ENCODE measurements at places on chromosomes 3 and 15.

GRCh38 chr3:176219970-176220369 lies 977.3 kb downstream of the TBL1XR1 start:
- DNase-seq, result no peak

DNA sequence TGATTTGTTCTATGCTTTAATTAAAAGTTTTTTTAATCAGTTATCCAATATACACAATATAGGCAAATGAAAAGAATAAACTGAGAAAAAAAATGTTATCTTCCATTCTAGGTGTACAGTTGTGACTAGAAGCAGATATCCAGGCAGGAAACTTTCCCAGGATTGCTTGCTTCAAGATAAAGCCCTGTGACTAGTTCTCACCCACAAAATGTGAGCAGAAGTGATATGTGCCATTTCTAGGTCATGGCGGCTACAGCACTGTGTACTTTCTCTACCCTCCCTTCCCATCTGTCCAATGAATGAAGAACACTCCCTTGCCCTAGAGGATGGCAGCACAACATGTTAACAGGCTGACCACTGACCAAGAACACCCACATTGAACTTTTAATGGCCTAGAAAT lies 110.5 kb upstream of the STT3B start:
- DNase-seq, result no peak

DNA sequence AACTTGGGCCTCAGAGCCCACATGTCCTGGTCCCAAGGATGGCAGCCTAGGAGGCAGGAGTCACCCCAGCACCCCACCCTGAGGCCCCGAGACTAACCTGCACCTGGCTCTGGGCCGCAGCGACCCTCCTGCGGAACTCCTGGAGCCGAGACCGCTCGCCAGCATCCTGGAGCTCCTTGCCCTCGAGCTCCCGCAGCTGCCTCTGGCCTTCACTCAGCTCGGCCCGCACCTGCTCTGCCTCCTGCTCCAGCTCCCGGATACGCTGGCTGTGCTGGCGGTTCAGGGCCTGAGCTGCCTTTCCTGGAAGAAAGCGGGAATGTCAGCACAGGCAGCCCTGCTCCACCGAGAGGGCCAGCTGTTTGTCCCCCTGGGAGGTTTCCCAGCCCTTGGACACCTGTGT lies 13.2 kb downstream of the KIF7 start:
- no peak for DNase-seq

DNA sequence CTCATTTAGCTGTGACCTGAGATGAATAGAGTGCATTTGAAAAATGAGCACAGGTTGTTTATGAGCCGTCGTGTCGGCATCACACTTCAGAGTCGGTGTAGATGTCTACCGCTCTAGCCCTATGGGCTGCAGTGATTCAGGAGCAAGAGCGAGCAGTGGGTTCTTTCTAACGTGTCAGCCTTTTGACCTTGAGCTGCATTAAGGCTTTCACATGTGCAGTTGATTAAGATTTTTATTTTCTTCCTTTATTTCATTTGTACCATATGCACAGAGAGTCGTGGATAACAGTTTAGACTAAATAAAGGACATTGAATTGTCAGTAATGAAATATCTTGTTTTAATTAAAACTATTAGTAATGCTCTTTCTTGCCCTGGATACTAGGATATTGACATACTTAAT lies 368.2 kb downstream of the PTPRG start:
- DNase-seq, result no peak

DNA sequence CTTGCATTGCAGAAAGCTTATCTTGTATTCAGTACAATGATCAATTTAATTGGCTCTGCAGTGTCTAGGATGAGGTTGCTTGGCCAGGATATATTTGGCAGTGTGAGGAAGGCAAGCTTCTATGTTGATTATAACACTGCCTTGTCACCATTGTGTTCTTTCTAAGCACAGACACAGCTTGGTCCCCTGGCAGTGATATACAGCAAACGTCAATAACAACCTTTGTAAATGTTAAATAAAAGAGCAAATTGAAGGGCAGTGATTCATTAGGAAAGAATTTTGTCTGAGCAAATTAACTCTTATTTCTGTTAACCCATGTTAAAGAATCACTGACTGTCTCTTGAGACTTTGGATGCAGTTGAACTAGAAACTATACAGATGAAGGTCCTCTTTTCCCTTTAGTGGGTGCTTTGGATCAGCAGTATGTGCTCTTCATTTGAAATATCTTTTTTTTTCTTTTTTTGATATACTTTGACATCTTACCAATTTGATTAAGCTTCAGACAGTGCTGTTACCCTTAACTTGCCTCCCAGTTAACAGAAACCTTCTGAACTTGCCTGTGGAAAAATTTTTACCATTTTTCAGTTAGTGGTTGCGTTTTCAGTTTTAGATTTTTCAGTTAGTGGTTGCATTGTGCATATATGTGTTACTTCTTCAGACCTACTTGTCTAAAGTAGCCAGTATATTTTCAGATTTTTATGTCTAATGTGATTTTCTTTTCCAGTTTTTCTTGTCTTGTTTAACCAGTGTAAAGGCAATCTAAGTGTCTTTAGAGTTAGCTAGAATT lies 199.8 kb downstream of the TCF12 start:
- DNase-seq, result no peak

GRCh38 chr15:45612790-45613415 lies 21.9 kb upstream of the SQOR start:
- DNase-seq, result no peak

DNA sequence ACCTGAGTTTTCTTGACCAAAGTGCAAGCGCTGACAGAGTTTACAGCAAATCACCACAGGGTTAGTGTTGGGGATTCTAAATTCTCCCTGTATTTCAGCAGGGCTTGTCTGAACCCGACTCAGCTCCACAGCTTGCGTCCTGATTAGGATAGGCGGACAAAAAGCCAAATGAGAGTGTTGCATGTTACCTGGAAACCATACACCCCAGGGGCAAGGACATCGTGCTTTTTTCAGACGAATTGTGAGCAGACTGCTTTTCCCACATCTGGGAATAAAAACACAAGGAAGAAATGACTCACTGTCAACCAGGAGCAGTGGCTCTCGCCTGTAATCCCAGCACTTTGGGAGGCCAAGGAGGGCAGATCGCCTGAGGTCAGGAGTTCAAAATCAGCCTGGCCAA lies 3.0 kb downstream of the DZIP1L start:
- DNase-seq, result no peak

DNA sequence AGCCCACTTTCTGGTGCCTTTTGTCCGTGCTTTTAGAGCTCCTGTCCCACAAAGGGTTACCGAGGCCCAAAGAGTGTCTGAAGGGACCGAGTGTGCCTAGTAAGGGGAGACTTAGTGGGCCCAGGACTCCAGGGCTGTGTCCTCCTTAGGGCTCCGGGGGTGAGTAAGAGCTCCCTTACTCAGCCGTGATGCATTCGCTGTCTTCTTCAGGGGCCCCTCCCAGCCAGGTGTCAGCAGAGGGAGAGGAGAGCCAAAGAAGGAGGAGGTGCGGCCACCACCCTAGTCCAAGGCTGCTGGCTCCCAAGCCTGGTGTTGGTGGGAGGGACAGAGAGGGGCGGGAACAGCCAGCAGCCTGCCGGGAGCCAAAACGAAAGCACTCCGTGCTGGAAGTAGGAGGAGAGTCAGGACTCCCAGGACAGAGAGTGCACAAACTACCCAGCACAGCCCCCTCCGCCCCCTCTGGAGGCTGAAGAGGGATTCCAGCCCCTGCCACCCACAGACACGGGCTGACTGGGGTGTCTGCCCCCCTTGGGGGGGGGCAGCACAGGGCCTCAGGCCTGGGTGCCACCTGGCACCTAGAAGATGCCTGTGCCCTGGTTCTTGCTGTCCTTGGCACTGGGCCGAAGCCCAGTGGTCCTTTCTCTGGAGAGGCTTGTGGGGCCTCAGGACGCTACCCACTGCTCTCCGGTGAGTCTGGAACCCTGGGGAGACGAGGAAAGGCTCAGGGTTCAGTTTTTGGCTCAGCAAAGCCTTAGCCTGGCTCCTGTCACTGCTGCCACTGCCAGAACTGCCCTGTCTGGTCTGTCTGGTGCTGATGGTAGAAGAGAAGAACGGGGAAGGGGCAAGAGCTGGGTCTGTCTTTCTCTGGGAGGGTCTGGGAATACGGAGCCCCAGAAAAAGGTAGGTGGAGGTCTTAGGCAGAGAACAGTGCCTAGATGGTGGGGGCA lies at the start of gene IL17RC:
Gene IL17RC, plus strand, starts transcription at position 365 of the 947 bp plus-strand sequence. Its CDS starts 218 bp downstream, at position 583.
- peak; percentile 34 for DNase-seq

DNA sequence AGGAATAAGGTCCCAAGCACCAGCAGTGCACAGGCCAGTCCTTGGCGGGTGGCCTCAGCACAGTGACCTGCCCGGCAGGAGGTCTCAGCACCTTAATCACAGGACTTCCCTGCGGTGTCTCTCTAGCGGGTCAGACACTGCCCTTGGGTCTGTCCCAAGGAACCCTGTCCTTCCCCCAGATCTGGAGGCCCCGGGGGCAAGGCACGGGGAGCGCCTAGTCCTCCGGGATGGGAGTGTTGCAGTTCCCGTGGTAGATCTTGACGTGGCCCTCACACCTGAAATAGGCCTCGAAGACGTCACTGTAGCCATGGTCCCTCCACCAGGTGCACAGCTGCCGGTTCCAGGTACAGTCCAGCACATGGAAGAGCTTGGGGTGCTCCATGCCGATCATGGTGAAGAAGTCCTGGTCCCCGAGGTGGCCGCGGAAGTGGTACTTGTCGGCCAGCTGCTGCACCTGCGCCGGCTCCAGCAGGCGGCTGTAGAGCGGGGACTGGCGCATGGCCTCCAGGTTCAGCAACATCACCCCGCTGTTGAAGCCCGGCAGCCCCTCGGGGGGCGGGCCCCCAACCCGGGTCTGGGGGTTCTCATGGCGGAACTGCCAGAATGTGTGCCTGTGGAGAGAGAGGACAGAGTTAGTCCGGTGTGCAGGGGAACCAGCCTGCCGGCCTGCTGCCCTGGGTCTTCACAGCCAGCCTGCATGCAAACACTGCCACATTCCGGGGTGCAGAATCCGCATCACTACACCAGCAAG lies 201.3 kb downstream of the XXYLT1 start:
- no peak for DNase-seq

GRCh38 chr3:98966434-98966833 lies 64.9 kb upstream of the DCBLD2 start:
- no peak for DNase-seq

DNA sequence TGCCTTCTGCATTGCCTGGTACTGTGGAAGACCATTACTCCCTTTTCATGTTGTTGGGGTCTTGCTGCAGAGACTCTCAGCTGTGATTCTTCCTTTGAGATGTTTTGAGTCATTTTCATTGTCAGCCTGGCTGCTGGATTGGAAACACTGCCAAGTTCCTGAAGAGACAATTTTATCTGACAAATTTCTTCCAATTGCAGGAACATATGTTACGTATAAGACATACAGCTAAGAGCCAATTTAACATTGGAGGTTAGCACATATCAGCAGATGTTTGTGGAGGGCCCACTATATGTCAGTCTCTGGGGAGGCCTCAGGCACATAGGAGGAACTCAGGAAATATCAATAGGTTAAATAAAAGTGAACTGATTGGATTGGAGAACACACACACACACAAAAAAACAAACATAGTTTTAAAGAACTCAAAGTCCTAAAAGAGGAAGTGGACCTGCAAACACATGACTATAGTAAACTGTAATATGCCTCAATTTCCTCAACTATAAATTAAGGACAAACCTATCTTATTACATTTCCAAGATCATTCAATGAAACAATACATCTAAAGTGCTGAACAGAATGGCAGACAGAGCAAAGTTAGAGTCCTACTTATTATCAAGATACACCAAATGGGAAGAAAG lies 172.3 kb downstream of the MYRIP start:
- DNase-seq, result no peak

Measured in activated naive CD4-positive, alpha-beta T cell treated with Interleukin-2 at 50 U/mL for 16 hours (primary cell).